ENCODE measurements at places on chromosomes 1 and 21.

DNA sequence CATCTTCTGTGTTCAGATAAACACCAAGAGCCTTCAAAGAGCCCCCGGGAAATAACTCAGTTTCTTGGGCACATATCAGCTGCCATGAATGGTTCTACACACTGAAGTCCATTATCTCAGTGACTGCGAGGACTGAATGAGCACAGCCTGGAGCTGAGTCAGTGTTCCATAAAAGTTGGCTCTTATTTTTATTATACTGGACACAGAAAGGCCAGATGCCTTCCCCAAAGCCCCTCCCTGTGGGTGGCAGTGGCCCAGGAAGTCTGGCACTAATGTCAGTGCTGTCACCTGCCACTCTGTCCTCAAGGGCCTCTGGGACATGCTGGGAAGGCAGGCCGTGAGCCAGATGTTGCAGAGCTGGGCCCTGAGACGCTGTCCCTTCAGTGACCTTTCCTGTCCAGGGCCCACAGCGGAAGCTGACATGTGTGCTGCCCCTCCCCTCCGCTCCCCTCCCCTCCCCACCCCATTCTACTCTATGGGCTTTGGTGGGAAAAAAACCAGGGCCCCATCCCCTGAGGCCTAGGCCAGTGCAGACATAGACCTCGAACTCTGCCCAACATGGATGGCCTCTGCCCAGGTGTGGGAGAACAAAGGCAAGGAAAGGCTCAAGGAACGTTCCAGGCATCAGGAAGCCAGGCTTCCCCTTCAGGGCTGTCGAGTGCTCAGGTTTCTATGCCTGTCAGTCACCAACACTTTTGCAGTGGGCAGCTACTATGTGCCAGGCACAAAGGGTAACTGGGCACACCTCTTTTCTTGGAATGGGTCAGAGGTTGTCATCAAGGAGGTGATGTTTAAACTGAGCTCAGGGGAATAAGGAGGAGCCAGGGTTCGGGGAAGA, 22.4 kb upstream of the NPPB start:
- no peak for DNase-seq

GRCh38 chr1:181326348-181326747, 157.0 kb upstream of the CACNA1E start:
- no peak for DNase-seq

GRCh38 chr1:41486053-41486370, 1.5 kb upstream of the EDN2 start:
- no peak for DNase-seq

GRCh38 chr1:72954943-72955342, 672.6 kb upstream of the NEGR1 start:
- DNase-seq = no peak

GRCh38 chr21:39714331-39714730, 30.7 kb upstream of the IGSF5 start:
- no peak for DNase-seq

DNA sequence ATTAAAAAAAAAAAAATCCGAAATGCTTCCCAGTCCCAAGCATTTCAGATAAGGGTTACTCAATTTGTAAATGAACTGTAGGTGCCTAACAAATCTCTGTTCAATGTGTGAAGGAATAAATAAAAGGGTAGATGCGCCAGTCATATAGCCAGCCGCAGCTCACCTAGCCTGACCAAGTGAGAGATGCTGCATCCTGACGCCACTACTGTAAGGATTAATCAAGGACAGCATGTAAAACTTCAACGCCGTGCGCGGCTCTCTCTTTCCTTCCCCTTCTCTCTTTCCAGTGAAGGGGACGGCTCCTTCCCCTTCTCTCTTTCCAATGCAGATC, 441 bp downstream of the PPT1 start:
- DNase-seq = no peak

- no peak for DNase-seq
Measured at GRCh38 chr1:53110370-53111072, 31.9 kb downstream of the SLC1A7 start.

- peak; percentile 21 for DNase-seq
Measured at GRCh38 chr1:15261155-15262002, 14.4 kb downstream of the FHAD1 start.

DNA sequence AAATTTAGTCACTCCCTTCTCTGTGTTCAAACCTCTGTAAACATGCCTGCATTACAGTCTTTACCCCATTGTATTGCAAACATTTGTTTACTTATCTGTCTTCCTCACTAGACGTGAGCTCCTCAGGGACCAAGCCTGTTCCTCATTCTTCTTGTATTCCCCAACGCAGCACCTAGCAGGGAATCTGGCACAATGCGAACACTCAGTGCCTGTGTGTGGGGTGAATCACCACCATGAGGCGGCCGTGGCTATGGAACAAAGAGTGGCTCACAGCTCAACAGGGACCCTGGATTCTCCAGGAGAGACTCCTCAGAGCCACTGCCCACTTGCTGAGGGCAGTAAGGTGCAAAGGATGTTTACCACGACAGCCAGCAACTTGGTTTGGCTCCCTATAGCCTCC, 95.9 kb downstream of the DDX20 start:
- no peak for DNase-seq

GRCh38 chr1:69433073-69433472, 134.6 kb upstream of the LRRC7 start:
- DNase-seq = no peak

- no peak for DNase-seq
Measured at GRCh38 chr1:67213948-67214347, 47.7 kb downstream of the IL23R start.

- DNase-seq = no peak
Measured at GRCh38 chr1:21284206-21285054, 5.8 kb downstream of the ECE1 start.

GRCh38 chr1:226135059-226135651, 51.4 kb downstream of the ACBD3 start:
- no peak for DNase-seq

DNA sequence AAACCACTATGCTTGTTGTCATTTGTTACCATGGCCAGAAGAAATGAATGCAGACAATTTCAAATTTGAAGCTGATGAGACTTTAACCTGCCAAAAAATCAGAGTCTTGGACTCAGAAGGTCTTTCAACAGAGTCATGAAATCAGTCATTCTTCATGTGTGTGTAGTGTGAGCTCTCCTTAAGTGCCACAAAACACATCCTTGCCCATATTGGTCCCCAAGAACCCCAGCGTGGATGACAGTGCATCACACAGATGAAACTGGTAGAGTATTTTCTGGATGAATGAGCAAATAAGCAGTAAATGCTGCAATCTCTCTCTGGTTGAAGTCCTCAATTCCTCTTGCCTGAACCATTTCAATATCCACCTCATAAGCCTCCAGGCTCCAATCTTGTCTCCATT, 28.7 kb upstream of the ETS2 start:
- DNase-seq = no peak

DNA sequence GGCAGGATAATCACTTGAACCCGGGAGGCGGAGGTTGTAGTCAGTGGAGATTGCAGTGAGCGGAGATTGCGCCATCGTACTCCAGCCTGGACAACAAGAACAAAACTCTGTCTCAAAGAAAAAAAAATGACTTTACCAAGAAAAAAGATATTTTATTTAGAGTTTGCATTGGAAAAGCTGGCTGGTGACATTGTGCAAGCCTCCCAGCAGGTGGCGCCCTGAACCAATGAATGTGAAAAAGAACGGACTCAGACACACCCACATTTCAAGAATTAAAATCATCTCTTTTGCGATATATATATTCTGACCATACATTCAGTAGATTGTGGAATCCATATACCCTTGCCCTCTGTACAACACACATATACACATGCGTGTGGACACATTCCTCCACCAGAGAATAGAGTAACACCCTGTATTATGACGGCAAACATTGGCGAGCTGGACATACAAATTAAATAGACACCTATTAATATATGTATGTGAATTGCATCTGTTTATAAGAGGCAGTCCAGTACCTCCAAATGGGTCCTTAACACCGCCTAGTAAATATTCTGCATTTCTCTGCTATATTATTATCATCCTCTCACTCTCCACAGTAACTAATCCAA, 39.0 kb upstream of the CADM3 start:
- no peak for DNase-seq

DNA sequence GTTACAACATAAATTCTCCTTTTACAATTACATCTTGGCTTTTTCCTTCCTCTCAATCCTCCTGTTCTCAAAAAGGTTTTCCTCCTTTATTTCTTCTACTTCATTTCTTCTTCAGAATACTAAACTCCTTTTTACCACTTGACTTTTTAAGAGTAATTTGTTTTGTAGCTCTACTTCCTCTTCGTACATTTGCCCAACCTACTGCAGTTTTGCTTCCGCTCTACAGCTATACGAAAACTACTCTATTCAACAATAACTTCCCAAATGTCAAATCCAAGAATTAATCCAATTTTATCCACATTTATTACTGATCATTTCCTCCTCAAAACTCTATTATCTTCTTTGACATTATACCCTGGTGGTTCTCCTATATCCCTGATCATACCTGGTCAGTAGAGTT, 3.4 kb downstream of the GDAP2 start:
- DNase-seq = no peak
